ENCODE measurements at places on chromosomes 13 and 19. TPM values are rescaled to one million over a fixed set of nuclear protein-coding genes. Genes with fewer than 3 reads are reported as not detected.

Gene ENOX1
- total RNA-seq = 8.3 TPM

- H3K36me3 ChIP-seq = no peaks in the 10 kb centered on the region
- no peaks in the 10 kb centered on the region for H3K4me1 ChIP-seq
- H3K27ac ChIP-seq = no peak overlapping the region
- DNase-seq = no peak
- no peak overlapping the region for H3K4me3 ChIP-seq
Measured at GRCh38 chr19:38784224-38784623, 4.8 kb upstream of the LGALS7B start.

DNA sequence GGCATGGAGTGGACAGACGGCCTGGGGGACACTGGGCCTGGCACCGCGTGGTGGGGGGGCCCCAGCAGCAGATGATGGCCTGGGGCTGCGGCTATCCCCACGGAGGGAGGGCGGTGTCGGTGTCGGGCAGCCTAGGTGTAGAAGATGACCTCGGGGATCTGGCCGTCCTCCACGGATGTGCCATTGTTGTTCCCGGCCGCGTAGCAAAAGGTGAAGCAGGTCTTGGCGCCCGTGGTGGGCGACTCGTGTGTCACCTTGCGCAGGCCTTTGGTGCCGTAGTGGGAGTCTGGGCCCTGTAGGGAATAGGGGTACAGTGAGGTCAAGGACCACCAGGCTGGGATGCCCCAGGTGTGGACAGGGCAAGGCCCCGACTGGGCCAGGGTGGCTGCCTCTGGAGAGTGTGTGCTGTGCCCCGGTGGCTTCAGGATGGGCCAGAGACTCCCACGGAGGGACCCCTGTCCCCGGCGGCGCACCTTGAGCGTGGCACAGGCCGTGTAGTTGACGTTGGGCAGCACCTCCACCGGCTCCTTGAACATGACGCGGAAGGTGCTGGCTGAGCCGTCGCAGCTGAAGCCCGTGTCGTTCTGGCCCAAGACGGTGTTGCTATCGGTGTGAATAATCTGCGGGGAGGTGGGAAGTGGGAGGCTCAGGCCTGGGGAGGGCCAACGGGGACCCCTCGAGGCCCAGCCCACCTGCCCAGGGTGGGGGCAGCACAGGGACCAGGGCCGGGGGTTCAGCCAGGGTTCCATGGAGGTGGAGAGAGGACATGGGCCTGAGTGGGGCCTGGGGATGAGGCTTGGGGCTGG lies 29.0 kb downstream of the BTBD2 start:
- H3K36me3 ChIP-seq = peaks cover 99% of the 10 kb centered on the region
- no peaks in the 10 kb centered on the region for H3K4me1 ChIP-seq
- no peak overlapping the region for H3K27ac ChIP-seq
- no peak for DNase-seq

DNA sequence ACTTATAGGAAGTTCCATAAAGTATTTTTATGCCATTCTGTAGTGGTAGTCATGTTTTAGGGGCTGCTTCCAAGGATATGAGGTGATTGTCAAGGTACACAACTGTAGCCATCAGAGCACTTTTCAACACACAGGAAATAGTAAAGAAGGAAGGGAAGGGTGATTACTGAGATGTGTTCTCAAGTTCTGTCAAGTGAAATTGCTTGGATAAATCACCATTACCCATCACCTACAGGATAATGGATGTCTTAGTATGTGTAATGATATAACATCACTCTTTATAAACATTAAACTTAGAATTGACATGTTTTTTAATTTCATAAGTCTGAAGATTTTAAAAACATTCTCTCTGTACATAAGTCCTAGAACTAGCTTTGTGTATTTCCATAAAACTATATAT lies 487.9 kb downstream of the DCT start:
- no peak overlapping the region for H3K4me3 ChIP-seq
- H3K27me3 ChIP-seq = no peaks in the 10 kb centered on the region
- DNase-seq = no peak
- H3K4me1 ChIP-seq = no peaks in the 10 kb centered on the region
- H3K36me3 ChIP-seq = no peaks in the 10 kb centered on the region

Measured in heart right ventricle (tissue), 16 donors.